ENCODE measurements at places on chromosomes 6 and 20.

- no peak for DNase-seq
Observed at GRCh38 chr6:143149771-143150170, 89.1 kb downstream of the AIG1 start.

DNA sequence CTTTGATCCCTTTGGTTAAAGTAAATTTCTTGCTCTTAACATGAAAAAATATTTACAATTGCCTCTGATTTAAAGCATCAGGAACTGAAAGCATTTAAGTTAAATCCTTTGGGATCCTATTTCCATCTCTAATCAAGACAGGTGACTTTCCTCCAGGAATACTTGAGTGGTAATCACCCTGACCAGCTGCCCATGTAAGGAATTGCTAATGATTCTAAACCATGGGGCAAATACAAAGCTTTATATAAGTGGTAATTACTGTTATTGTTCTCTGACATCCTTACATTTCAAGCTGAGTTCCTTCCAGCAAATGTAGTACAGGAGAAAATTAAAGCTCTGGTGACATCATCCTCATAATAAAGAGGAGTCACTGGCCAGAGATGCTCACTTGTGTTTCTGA lies 100.6 kb downstream of the CRYBG1 start:
- DNase-seq: no peak

DNA sequence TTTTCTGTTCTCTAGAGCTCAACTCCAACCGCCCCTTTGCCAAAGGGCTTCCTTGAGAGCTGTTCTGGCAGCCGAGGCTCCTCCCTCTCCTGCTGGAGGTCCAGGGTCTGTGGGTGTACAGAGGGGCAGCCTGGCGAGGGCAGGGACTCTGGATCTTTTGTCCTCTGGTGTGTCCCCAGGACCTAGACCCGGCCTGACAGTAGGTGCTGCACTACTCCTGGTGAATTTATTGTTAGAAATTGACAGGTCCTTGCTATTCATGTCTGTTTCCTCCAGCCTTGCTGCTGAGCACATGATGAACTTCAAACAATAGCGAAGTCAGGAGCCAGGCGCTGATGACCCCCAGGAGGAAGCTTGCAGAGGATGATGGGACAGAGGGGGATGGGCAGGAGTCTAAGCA lies 234.7 kb upstream of the SULF2 start:
- no peak for DNase-seq

DNA sequence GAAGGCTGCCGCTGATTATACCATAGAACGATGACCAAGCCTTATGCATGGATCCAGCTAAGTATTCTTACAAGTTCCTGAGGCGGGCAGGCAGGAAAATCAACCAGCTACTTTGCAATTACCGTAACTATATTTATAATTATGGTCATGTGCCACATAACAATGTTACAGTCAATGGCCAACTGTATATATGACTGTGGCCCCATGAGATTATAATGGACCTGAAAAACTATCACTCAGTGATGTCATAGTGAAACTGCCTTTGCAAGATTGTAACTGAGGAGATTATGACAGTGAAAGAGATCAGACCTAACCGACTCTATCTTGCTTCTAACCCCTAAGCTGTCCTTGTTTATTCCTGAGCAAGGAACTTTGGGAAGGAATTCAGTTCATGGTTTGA lies 33.1 kb upstream of the FAM135A start:
- no peak for DNase-seq

DNA sequence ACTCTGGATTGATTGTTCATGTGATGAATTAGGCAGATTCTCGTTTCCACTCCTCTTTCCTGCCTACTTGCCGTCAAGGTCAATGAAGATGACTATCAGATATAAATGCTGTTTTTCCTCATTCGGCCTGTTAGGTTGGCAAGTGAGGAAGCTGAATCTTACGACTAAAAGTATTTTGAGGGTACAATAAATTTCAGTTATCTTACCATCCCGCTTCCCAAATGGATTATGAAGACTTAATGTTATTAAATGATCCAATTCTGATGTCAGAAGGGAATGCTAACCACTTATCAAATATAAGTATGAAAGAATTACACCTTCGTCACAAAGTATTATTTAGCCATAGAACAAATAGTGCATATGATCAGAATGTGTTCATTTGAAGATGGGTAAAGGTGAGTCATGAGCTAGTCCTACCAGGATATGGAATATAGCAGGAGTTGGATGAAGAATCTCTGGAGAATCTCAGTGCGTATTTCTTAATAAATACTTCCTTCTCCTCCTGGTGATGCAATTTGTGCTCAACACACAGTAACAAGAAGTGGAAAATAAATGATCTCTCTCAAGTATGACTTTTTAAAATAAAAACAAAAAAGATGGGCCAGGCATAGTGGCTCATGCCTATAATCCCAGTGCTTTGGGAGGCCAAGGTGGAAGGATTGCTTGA lies 4.6 kb downstream of the GPLD1 start:
- no peak for DNase-seq

DNA sequence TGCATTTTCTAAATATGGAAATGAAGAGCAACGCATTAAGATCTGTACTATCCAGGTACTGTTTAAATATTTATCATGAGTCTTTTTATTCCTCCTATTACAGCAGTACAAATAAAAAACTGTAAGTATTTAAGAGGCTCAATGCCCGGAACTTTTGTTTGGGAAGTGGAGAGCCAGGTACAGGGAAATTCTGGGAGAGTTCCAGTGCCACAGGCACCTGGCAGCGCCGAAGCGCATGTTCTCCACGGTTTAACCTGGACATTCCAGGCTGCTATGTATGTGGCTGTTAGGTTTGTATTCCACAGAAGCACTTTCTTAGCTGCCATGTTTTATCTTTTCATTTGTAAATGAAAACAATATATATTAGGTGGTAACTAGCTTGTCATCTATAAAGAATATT lies 81.7 kb downstream of the PREP start:
- no peak for DNase-seq

GRCh38 chr6:169807229-169807628 lies 55.8 kb downstream of the ERMARD start:
- DNase-seq: no peak

DNA sequence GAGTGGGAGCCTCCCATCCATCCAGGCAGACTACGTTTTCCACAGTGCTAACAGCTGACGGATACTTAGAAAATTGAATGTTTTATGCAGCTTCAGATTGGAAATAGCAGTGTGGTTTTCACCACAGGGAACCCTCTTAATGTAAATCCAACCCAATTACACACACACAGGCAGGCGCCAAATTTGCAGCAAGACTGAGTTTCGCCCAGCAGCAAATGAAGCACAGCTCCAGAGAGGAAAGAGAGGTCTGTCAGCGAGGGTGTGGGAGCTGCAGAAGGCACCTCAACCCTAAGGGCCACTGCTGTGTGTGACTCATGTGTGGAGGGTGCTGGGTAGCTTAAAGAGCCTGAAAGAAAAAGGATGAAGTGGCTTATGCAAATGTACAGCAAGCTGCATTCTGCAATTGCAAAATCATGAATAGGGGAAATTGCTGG lies 365.7 kb downstream of the MAFB start:
- DNase-seq: no peak

DNA sequence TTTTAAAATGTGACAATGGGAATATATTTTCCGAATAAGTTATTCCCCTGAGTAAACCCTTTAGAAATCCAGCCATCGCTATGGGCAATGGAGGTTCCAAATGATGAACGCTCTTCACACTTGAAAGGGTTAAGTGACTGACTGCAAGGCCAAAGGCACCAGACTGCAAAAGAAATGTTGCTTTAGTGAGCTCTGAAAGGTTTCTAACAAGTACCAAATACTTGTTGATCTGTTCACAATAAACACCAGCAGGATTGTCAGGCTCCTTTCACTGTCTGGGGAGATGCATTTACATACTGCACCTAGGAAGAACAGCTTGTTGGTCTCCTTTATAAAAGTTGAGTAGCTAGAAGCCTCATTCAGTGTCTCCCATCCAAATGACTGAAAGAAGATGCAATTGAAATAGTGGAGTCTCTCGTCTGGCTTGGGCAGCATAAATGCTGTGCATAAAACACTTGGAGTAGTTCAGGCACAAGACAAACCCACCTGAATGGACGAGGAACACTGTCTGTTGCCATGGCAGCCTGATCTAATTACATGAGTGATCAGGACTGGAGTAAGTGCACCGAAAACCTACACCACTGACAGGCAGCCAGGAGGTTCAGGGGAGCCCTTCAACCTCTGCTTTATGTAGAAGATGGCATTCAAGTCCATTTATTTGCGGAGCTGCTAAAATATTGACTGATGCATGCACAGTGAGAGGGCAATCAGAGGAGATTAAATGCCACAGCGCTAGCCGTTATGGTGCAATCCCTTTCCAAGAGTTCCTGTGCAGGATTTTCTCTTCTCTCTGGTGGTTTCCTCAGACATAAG lies 2.9 kb downstream of the ATXN1 start:
- no peak for DNase-seq

DNA sequence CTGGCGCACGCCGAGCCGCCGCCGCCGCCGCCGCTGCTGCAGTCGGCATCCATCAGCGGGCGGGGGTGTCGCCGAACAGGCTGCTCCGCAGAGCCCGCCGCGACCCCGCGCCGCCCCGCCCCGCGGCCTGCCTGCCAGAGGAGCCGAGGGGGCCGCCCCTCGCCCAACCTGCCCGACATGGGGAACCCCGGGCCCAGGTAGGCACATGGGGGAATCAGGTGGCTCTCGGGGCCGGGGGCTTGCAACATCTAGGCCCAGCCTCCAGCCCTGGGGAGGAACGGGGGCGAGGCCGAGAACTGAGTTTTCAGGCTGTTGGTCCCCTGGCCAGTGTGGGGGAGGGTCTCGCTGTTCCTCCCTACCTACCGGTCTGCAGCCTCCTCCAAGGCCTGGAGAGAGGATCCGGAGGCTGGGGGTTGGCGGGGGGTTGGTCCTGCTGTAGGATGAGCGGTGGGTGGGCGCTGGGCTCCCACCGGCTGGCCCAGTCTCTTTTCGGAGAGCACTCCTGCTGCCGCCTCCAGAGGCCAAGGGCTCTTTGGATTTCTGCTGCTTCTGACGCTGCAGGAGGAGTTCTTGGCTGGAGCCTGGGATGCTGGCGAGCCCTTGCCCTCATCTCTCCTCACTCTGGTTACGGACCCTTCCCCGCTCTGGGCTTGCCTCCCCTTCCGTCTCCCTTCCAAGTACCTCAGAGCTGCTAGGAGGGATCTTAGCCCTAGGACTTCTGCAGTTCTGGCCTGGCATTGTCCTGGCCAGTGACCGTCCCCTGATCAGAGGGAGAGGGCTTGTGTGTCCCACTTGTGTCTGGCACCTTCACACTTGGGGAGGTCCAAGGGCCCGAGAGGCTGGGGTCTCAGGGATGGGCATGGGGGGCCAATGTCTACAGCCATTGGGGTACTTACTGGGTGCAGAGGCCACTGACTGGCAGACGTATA lies at the start of gene EPB41L1:
Gene EPB41L1 (plus strand): TSS at position 41 of the 929 bp plus-strand sequence. CDS start 19,038 bp downstream, outside the sequence.
- DNase-seq: no peak

DNA sequence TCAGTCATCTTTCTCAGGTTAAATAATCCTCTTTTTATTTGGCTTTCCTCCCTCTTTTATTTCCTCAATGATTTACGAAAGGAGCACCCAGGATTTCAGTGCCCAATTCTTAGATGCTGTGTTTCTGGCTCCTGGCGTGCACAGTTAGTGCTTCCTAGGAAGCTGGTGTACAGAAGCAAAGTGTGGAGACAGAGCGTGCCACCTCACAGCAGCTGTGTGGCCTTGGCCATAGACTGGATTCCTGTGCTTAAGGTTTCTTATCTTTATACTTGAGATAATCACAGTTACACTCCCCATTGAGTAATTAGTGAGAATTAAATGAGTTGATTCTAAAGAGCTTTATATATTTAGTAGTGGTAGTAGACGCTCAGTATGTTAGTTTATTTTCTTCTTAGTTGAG lies 39.7 kb upstream of the GJA1 start:
- no peak for DNase-seq
